SW480 (cell line): ENCODE measurements at places on chromosomes 2 and 18.

- peak; percentile 80 for DNase-seq
Observed at GRCh38 chr2:112891385-112891831, 19.6 kb upstream of the IL37 start.

DNA sequence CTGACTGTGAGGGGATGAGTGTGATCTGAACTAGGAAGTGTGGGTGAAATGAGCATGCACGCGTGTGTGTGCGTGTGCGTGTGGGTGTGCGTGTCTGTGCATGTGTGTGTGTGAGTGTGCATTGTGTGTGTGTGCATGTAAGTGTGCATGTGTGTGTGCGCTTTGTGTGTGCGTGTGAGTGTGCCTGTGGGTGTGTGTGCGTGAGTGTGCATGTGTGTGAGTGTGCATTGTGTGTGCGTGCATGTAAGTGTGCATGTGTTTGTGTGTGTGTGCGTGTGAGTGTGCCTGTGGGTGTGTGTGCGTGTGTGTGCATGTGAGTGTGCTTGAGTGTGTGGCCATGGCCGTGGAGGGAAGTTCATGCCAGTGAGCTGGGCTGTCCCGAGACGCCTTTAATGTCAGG, 76.3 kb downstream of the RTP5 start:
- no peak for DNase-seq

DNA sequence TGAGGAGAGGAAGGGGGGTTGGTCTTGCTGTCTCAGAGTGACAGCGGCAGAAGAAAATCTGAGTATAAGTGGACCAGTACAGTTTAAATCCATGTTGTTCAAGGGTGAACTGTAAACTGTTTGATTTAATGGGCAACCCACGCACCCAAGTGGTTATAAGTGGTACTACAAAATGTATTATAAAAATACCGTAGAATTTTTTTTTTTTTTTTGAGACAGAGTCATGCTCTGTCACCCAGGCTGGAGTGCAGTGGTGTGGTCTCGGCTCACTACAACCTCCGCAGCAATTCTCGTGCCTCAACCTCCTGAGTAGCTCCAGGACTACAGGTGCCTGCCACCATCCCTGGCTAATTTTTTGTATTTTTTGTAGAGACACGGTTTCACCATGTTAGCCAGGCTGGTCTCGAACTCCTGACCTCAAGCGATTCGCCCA, 2.1 kb upstream of the CHCHD5 start:
- peak; percentile 74 for DNase-seq

DNA sequence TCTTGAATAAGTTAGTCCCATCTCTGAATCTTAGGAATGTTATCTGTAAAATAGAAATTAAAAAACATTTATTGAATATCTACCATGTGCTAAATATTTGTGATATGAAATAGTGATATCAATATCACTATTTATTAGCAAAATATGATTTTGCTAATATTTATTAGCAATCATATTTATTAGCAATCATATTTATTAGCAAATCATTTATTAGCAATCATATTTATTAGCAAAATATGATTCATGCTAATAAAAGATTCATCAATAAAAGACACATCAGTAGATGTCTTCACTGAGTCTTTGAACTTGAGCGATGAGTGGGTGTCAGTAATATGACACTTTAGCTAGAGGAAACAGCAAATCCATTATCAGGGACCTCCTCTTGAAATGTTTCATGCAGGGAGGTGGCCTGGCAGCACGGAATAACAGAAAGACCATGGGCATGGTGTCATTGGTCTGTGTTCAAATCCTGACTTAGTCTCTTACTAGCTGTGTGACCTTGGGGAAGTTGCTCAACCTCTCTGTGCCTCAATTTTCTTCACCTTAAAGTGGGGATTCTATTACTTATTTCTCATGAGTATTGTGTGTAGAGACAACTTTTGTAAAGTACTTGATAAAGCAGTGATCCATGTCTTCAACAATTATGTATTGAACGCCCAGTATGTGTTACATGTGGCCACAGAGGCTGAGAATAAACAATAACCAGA, 456.2 kb upstream of the MEX3C start:
- DNase-seq, result no peak

DNA sequence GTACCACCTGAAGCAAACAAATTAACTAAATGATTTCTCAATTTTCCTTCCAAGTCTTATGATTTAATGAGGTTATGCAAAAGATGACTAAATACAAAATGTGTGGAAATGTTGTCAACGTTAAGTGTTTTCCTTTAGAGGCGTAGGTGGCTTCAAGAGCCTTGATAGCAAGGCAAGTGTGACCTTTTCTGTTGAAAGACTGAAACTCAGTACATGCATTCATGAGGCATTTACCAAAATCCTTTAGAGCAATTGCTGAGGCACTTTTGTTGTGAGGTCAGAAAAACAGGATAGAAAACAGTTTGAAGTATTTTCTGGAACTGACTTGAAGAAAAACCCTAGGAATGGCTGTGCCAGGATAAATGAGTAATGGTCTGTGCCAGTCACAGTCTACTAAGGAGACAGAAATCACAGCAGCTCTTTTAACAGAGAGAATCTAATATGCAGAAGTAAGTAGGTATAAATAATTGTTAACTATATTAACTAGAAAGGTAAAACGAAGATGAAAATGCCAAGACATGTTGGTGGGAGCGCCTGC, 326.5 kb upstream of the CDH20 start:
- DNase-seq, result no peak

- no peak for DNase-seq
Observed at GRCh38 chr2:233853353-233853752, 982 bp downstream of the HJURP start.

- no peak for DNase-seq
Observed at GRCh38 chr2:226892729-226893128, 56.9 kb downstream of the RHBDD1 start.

GRCh38 chr18:24446953-24447538, 13.4 kb upstream of the HRH4 start:
- peak; percentile 9 for DNase-seq

GRCh38 chr2:207710814-207711740, at the start of gene CCNYL1:
CCNYL1 (plus strand) TSS chr2:207711640; CDS start chr2:207711897, 257 bp downstream.
- DNase-seq, result peak; percentile 98

GRCh38 chr2:220503431-220503830, 876.0 kb downstream of the SLC4A3 start:
- no peak for DNase-seq

- DNase-seq, result no peak
Observed at GRCh38 chr18:9726936-9727335, 18.8 kb downstream of the RAB31 start.

DNA sequence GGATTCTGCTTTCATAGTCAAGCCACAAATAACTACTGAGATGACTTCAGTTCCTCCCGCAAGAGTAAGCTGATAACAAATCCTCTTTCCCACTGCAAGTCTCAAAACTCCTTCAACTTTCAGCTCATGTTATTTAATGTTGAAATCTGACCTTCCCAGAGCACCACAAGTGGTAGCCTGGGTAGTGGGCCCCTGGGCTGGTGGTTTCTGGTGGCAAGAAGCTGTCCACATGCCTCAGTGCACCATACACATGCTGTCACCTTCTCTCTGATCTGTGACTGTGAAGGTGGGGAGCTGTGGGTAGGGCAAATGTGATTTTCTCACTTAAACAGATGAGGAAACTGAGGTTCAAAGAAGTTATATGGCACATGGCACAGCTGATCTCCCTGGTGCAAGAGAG, 246.1 kb upstream of the EPAS1 start:
- no peak for DNase-seq

GRCh38 chr18:79507546-79508480, 112.1 kb downstream of the NFATC1 start:
- DNase-seq, result no peak

DNA sequence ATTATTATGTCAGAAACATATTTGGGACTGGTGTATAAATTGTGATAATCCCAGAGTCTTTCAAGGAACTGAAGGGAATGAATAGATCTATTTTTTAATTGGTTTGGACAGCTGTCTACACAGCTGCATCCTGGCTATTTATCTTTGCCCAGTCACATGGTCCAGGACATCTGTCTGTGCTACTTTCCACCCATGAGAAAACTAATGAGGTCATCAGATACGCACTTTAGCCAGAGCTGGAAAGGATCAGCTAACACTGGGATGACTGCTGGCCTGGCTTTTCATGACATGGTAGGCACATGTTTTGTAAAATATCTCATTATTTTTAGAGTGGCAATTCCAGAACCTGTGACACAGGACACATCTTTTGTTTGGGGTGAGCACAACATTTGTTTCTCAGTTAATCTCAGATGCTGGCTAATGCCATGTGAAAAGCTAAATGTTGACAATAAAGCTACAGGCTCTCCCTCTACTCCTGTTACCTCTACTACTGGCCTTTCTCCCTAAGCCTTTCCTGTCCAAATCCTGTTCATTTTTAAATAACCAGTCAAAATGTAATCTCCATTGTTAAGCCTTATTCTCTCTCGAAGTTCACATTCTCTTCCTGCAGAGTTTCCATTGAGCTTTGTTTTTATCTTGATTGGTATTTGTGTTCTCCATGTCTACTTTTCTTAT, 500.7 kb downstream of the RIT2 start:
- no peak for DNase-seq

- DNase-seq, result no peak
Observed at GRCh38 chr2:234869969-234870368, 81.8 kb upstream of the SH3BP4 start.

GRCh38 chr2:120751553-120751952, 15.9 kb downstream of the GLI2 start:
- DNase-seq, result peak; percentile 47

- no peak for DNase-seq
Observed at GRCh38 chr18:1627494-1627893, 722.8 kb downstream of the ADCYAP1 start.

DNA sequence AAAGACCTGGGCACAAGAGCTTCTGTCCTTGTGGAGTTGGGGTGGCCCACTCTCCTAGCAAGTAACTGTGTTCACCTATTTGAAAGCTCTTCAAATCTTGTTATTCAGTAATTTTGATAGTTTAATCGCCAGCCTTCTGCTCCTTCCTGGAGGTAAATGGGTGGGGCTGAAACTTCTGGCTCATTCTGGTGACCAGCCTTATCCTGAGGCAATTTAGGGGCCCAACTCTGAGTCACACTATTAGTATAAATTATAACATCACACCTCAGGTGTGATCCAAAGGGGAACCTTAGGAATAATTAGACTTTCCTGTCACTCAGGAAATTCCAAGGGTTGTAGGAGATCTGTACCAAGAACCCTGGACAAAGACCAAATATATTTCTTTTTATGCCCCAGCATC, 255.8 kb upstream of the RGPD4 start:
- no peak for DNase-seq

- peak; percentile 19 for DNase-seq
Observed at GRCh38 chr18:26405190-26405801, 143.1 kb downstream of the KCTD1 start.

GRCh38 chr2:53315149-53315548, 452.5 kb upstream of the CHAC2 start:
- DNase-seq, result no peak

GRCh38 chr2:120820263-120820952, 84.7 kb downstream of the GLI2 start:
- DNase-seq, result no peak

- DNase-seq, result no peak
Observed at GRCh38 chr2:38794235-38794946, 16.4 kb downstream of the GEMIN6 start.

GRCh38 chr2:131488306-131489205, 3.6 kb downstream of the MZT2A start:
- no peak for DNase-seq

GRCh38 chr2:198788676-198789075, 669.1 kb downstream of the SATB2 start:
- DNase-seq, result no peak

DNA sequence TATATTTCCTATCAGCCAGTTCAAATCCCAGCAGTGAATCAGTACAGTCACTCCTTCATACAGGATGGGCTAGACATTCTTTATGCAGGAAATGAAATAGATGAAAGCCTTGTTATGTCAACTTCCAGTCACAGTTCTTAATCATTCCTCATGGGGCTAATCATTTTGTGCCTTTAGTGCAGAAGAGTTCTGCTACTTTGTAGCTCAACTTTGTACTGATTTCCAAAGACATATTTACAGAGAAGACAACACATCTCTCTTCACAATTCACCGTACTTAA, 593.9 kb upstream of the NETO1 start:
- DNase-seq, result no peak

DNA sequence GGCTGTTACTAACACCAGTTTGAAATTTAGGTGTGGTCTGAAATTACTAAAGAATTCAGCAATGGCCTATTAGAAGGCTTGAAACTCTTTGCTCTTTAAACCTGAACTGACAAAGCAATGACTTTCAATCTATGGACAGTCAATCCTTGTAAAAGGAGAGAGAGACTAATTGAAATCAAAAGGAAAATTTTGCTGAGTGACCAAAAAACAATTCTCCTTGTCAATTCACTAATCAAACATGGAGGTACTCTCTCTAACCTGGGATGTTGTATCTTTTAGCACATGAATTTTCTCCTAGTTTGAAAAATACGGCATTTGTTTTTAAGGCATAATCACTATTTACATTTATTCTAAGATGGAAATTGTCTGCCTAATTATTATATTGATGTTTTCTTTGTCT, 49.6 kb upstream of the ATIC start:
- DNase-seq, result no peak

DNA sequence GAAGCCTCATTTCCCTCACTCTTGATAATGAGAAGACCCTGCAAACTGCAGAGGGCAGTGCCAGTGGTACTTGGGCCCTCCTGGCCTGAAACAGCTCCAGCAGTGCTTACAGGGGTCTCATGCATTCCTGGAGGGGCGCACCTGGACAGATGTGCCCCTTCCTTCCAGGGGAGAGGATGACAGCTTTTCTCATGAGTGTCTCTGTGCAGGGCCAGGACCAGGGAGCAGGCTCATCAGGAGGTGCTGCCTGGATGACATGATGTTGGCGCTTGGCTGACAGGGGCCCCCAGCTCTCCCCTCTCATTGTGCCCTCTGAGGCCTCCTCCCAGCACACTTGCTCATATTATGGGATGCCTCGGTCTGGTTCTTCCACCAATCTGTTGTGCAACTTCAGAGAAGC, 95.1 kb upstream of the MYCN start:
- no peak for DNase-seq

DNA sequence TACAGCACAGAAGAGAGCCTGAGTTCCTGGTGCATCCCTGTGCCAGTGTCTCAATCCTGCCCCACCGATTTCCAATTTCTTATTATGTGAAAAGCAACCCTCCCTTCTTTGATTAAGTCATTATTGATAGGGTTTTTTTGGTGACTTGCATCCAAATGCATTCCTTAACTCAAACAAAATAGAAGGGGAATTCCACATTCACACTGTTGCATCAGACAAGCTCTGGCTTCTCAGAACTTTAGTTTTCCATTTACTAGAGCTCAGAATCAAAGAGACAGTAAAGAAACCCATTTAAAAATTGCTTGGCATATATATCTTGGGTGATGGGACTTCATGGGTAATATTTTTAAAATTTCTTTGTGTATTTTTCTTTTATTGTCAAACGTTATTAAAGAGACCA, 13.8 kb upstream of the TMEM200C start:
- no peak for DNase-seq

- DNase-seq, result no peak
Observed at GRCh38 chr2:71932780-71933466, 214.7 kb downstream of the CYP26B1 start.

DNA sequence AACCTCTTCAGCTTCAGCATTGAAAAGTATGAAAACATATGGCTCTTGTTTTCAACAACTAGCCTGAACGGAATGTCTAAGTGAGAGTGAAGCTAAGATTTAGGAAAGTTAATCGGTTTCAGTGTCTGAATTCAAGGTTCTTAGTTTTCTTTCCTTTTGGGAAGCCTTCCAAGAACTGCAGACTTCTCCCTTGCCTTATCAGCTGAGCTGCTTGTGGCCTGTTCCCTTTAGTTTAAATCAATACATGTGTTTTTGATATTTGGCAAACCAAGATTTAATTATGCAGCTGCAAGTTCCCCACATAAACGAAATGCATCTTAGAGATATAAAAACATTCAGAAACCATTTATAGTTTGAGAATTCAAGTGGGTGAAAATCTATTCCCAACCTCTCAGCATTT, 274.3 kb upstream of the NRP2 start:
- DNase-seq, result no peak
